MV-4-11 (cell line): ENCODE measurements at places on chromosomes 5 and 9.

- peak; percentile 54 for DNase-seq
These were observed 177.3 kb upstream of the FST start for GRCh38 chr5:53303105-53303504.

- no peak for DNase-seq
These were observed at the start of gene GARNL3 for GRCh38 chr9:127264462-127265219. GARNL3 (plus strand) TSS chr9:127264774; CDS start chr9:127264878, 104 bp downstream.

- DNase-seq = peak; percentile 52
These were observed 110.5 kb upstream of the CDKN2B start for GRCh38 chr9:22119522-22120158.

GRCh38 chr9:13088720-13089427 is 190.6 kb downstream of the MPDZ start:
- DNase-seq = peak; percentile 12

DNA sequence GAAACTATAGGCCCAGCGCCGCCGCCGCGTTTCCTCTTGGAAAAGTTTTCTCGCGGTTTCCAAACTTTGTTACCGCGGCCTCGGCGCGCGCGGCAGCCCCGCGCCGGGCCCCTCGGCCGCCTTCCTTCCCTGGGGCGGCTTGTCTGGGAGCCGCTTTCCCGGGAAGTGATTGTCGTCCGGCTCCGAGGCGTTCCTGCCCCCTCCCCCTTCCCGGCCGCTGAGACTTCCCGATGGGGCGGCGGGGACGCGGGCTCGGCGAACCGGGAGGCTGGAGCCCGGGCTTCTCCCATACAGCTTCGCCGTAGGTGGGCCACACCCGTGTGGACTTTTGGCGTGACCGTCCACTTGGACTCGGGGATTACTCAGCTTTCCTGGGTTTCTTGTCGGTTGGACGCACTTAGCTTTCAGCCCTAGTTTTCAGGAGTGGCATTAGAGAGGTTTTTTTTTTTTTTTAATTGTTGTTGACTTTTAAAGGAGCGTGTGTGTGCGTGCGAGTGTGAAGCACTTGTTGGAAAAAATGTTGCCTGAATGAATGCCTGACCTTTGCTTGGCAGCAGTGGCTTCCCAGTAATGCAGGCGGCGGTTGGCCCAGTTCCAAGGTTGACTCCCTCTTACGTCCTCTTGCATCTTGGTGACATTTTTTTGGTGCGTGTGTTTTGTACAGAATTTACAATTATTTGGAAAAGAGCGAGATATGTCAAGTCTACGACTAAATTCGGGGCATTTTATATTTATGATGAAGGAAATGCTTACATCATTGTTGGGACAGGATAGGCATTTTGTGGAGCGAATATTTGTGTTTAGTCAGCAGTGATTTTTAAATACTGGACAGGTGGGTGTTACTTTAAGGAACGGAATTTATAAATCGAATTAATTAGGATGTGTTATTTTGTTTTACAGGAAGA is 821 bp downstream of the CTNNA1 start:
- peak; percentile 74 for DNase-seq

DNA sequence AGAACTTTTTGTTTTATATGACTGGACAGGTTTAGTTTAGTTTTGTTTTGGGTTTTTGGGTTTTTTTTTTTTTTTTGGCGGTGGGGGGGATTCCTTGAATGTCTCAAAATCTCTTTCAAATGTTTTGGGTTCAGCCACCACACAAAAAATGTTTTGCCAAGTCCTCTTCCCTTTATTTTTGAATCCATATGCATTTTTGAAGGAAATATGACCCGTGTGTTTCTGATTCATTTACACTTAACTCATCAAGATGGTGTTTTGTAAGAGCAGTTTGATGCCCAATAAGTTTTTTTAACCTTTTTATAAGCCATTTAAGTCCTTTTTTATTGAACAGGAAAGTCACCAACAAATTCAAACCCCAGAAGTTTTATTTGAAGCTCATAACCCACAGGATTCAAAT is 209.8 kb downstream of the CWC27 start:
- DNase-seq = no peak
